ENCODE measurements at places on chromosomes 7 and 10. TPM values are rescaled to one million over a fixed set of nuclear protein-coding genes. Genes with fewer than 3 reads are reported as not detected.

DNA sequence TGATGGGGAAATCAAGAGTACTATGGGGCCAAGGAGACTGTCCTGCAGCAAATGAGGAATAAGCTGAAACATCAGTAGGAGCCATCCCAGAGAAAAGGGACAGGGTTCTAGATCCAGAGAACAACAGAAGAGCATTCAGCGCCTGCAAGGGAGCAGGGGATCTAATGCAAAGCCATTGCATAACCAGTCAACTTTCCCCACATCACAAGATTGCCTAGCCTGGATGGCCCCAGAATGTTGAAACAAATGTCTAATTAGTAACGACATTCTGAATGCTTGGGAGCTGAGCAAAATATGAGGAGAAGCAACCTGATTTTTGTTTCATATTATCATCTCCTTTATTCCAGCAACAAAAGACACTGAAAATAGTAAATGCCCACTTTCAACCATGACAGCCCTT is 2.7 kb upstream of the MPP7 start:
- no peaks in the 10 kb centered on the region for H3K36me3 ChIP-seq
- H3K27me3 ChIP-seq, result no peaks in the 10 kb centered on the region
- no peak overlapping the region for H3K4me3 ChIP-seq
- H3K4me1 ChIP-seq, result peaks cover 20% of the 10 kb centered on the region
- H3K27ac ChIP-seq, result no peak overlapping the region
- DNase-seq, result no peak

GRCh38 chr10:99125879-99126278 is 109.8 kb downstream of the HPSE2 start:
- no peaks in the 10 kb centered on the region for H3K27me3 ChIP-seq
- H3K27ac ChIP-seq, result no peak overlapping the region
- H3K4me3 ChIP-seq, result no peak overlapping the region
- no peaks in the 10 kb centered on the region for H3K4me1 ChIP-seq
- no peak for DNase-seq

ASZ1 gene
- not detected for total RNA-seq

GRCh38 chr10:113493882-113494301 is 59.0 kb upstream of the HABP2 start:
- H3K36me3 ChIP-seq, result no peaks in the 10 kb centered on the region
- no peak for DNase-seq
- peak overlapping the region; percentile 4 for H3K27ac ChIP-seq
- no peak overlapping the region for H3K4me3 ChIP-seq

All from psoas muscle (tissue), 8 donors.